Upper lobe of right lung (tissue), 1 donor: ENCODE measurements at places on chromosomes 11 and 22. TPM values are rescaled to one million over a fixed set of nuclear protein-coding genes. Genes with fewer than 3 reads are reported as not detected.

PATE2 gene
- total RNA-seq: not detected

DNA sequence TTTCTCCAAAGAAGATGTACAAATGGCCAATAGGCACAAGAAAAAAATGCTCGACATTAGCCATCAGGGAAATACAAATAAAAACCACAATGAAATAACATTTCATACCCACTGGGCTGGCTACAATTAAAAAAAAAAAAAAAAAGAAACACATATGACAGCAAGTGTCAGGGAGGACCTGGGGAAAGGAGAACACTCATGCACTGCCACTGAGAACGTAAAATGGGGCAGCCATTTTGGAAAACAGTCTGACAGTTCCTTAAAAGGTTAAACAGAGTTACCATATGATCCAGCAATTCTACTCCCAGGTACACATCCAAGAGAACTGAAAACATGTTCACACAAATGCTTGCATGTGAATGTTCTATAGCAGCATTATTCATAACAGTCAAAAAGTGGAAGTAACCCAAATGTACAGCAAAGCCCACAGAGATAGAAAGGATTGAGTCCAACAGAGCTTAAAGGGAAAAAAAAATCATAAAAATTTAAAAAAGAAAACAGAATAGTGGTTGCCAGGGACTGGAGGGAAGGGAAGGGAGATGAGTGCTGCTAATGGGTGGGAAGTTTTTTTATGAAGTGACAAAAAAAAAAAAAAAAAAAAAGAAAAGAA lies 48.4 kb upstream of the CYP2D6 start:
- DNase-seq: no peak

- no peak for DNase-seq
Observed at GRCh38 chr11:126480015-126480409, 124.5 kb downstream of the ST3GAL4 start.

DNA sequence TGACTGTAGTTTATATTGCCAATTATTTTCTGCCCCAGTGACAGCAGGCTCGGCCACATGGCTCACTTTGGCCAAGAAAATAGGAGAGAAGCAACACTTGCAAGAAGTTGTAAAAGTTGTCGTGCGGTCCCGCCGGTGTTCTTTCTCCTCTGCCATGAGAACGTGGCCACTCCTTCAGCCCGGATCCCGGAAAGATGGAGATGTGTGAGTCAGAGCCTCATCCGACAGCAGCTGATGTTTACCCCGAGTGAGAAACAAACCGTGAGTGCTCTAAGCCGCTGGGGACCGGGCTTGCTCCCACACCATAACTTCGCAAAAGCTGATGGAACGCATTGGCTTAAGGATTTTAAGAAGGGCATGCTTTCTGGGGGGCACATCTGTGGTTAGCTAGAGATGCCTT lies 157.0 kb downstream of the CACNA1I start:
- peak; percentile 28 for DNase-seq

- DNase-seq: no peak
Observed at GRCh38 chr11:23336961-23337360, 476.7 kb upstream of the CCDC179 start.
